ENCODE measurements at places on chromosomes 2 and 18. TPM values are rescaled to one million over a fixed set of nuclear protein-coding genes. Genes with fewer than 3 reads are reported as not detected.

The LRRC30 gene
- 0.14 TPM for total RNA-seq

The RGPD3 gene
- 3.9 TPM for total RNA-seq

The DPYSL5 gene
- total RNA-seq: 0.09 TPM

The BMP10 gene
- 0.14 TPM for total RNA-seq

The EFHD1 gene
- 0.33 TPM for total RNA-seq

The SP140 gene
- 6.6 TPM for total RNA-seq

The ACP1 gene
- total RNA-seq: 99.2 TPM

The ZFAND2B gene
- total RNA-seq: 57.8 TPM

The MYOM1 gene
- 1.1 TPM for total RNA-seq

The PIK3C3 gene
- 54.4 TPM for total RNA-seq

The ESCO1 gene
- 28.5 TPM for total RNA-seq
